Stimulated activated CD8-positive, alpha-beta memory T cell treated with anti-CD3 and anti-CD28 coated beads, Interleukin-15, amount 100 ng/mL, for 4 hours (primary cell): ENCODE measurements at places on chromosomes 7 and 10.

- no peak for DNase-seq
Measured at GRCh38 chr10:64080071-64080470, 558.9 kb downstream of the REEP3 start.

DNA sequence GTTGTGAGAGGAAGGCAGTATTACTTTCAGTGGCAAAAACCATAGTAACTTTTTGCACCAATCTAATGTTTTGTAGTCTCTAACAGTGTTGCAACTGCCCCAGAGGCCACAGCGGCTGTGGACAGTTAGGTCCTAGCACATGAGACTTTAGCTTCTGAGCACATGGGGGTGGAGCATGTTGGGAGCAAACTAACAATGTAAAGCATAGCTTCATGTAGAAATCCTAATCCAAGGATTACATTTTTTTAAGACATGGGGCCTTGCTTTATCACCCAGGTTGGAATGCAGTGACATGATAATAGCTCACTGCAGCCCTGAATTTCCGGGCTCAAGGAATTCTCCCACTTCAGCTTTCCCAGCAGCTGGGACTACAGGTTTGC, 49.0 kb downstream of the LAMB1 start:
- no peak for DNase-seq

DNA sequence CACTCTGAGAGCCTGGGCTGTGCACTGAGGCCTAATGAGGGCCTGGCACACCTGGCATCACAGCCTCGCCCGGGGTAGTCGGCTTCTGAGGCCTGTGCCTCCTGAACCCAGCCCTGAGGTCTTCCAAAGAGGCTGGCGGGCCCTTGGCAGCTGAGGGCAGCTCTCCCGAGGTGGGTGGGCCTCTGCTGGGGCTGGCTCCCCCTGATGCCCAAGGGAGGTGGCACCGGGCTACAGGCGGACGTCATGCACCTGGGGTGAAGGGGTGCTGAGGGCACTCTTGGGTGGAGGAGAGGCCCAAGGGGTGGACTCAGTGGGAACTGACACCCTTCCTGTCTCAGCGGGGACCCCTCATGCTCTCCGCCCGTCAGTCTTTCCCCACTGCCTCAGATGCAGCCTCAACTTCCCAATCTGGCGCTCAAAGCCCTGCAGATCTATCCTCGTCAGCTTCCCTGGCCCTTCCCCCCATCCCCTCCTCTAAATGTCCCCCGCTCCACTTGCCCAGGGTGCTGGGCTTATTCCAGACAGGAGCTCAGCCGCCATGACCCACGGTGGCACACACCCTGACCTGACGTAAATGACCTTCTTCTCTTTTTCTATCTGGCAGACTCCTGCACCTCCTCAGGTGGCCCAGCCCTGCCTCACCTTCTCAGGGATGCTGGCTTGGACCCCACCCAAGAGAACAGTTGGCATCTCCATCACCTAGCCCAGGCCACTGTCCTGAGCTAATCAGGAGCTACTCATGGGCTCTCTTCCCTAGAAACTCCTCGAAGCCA, 38.2 kb downstream of the MYL10 start:
- DNase-seq = no peak

GRCh38 chr7:32158076-32158475, 87.9 kb upstream of the PDE1C start:
- no peak for DNase-seq

DNA sequence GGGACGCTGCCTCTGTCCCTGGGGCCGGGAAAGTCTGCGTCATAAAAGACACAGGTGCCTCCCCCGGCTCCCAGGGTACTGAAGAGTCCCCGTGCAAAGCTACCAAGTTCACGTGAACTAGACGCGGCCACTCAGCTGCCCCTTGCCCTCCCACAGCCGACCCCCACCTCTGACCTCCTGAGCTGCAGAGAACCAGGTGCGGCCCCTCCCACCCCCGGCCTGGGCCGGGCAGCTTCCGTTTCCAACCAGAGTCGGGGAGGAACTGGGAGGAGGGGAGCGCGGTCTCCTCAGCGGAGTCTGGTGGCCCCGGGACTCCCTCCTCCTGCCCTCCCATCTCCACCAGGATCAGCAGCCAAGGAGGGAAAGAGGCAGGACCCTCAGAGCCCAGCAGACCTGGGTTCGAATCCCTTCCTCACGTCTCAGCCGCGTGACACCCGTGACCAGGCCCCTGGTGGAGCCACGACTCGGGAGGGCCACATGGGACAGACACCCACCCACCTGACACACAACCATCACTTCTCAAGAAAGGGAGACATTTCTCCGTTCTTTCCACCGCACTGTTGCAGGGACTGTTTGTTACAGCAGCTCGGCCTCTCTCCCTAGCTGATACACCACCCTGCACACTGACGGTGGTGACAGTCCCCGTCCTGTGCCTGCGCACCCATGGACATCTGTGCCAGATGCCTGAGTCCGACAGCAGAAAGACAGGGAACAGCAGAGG, 37.4 kb upstream of the PDGFA start:
- DNase-seq = no peak

DNA sequence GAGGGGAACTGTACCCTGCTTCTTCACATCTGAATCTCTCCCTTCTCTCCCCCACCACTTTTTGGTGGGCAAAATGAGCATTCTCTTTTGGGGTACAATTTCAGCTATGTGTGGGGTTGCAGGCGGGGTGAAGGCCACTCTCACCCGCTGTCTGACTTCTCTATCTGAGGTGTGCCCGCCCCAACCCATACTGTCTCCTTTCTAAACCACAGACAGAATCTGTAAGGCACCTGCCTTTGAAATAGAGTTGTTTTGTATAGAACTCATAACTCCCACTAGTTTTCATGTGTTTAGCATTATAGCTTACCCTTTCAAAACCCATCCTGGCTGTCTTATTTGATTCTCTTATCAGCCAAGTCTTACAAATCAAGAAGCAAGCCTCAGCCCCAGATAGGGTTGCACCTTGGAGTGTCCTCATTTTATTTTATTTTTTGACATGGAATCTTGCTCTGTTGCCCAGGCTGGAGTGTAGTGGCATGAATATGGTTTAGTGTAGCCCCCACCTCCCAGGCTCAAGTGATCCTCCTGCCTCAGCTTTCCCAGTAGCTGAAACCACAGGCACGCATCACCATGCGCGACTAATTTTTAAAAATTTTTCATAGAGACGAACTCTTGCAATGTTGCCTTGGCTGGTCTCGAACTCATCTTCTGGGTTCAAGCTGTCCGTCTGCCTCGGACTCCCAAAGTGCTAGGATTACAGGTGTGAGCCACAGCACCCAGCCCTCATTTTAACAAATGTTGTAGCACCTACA, 11.9 kb downstream of the TSPAN14 start:
- DNase-seq = no peak

DNA sequence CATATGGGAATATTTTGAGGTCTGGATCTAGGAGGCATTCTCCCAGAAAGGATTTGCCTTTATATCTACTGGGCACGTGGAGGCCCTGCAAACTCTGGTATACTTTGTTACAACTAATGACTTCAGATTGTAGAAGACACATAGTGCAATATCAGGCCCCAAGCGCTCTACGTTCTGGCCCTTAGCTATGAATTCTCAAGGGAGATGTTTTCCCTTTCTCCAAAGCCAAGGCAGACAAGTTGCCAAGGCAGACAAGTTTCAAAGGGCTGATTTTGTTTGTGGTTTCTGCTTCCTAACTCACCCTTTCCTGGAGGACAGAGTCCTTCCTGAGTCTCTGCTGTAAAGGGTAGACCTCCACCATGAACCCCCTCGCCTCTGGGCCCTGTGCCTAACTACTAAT, 99.4 kb upstream of the CTTNBP2 start:
- no peak for DNase-seq

GRCh38 chr7:73774923-73775322, 4.9 kb upstream of the CLDN3 start:
- DNase-seq = no peak

- peak; percentile 32 for DNase-seq
Measured at GRCh38 chr10:110354322-110354766, 49.6 kb upstream of the SMNDC1 start.

- no peak for DNase-seq
Measured at GRCh38 chr7:218316-218715, 25.9 kb downstream of the FAM20C start.

- DNase-seq = no peak
Measured at GRCh38 chr10:112383325-112383724, 9.4 kb downstream of the ACSL5 start.

DNA sequence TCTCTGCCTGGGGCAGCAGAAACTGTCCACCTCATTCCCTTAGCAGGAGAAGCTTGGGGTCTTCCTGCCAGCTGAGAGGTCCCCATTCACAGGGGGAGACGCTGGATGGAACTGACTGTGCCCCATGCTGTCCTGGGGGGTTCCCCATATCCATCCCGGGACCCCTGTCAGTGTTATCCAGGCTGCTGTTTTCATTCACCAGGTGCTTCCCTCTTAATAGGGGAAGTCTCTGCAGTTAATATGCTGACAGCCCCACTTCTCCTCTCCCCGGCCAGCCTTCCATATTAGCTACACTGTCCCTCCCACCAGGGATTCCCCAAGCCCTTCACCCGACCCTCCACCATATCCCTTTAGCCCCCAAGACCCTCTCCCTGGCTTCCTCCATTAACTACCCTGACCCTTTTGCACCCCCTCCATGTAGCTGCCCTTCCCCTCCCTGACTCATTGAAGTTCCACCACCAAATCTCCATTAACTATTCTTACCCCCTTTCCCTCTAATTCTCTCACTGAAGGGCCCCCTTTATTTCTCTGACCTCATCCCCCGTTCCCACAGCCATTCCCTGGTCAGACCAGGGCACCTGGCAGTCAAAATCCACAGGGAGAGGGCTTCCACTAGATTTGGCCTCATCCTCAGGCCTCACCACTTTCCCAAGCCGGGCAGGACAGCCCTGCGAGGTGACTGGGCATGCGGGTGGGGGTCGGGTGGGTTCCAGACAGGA, 92.0 kb upstream of the PAX2 start:
- no peak for DNase-seq

- DNase-seq = no peak
Measured at GRCh38 chr10:10684972-10685371, 332.7 kb upstream of the CELF2 start.

DNA sequence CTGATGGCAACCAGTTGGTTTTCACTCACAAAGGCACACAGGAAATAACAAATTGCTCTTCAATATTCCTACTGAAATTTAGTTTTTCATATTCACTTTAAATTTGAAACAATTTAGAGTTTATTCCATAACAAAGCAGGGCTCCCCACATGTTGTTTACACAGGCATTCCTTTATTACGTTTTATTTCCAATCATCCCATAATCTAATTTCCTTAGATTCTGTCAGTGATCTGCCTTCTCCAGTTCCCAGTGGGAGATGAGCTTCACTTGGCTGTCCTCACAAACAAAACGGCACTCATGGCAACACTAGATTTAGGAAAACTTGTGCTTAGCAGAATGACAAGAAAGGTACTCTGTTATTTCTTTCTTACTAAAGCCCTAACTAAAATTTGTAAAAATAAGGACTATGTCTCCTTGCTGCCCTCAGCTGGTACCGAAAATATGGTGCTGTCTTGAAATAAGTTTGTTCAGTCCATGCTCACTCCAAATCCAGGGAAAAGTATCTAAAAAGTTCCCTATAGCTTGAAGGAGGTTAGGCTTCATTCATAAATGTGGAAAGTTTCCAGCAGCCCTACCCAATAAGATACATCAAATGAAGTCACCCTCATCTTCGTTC, 23.0 kb downstream of the PHYH start:
- no peak for DNase-seq

- DNase-seq = no peak
Measured at GRCh38 chr10:122140941-122141623, 130.0 kb upstream of the BTBD16 start.

GRCh38 chr10:55273946-55274345, 472.9 kb upstream of the PCDH15 start:
- no peak for DNase-seq

- DNase-seq = peak; percentile 92
Measured at GRCh38 chr10:71773221-71773971, at the start of gene VSIR. TSS of gene VSIR (minus strand) at chr10:71773520. CDS start at chr10:71773439, 81 bp downstream.

- no peak for DNase-seq
Measured at GRCh38 chr10:63396133-63396761, 69.5 kb downstream of the JMJD1C start.

- DNase-seq = peak; percentile 51
Measured at GRCh38 chr10:80444646-80445319, 9.3 kb upstream of the TSPAN14 start.

DNA sequence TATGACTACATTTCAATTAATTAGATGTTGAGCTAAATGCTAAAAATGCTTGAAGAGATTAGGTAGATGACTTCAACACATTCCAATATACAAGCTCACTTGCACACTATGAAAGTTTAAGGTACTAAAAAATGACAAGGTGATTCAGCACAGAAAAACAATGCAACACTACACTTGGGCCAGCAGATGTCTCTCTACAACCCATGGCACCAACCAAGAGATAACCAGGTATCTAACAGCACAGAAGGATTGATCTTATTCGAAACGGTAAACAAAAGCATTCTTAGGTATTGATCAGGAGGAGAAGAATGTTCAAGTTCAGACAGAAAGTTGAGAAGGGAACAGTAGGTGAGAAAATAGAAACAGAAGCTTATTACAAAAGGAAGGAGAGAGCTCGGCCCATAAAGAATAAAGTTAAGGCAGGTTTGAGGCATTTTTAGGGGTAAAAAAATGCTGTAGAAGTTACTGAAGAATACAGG, 248.2 kb upstream of the KLF14 start:
- no peak for DNase-seq

- no peak for DNase-seq
Measured at GRCh38 chr10:57963546-57963945, 304.1 kb downstream of the IPMK start.

GRCh38 chr7:91710881-91711280, 169.6 kb downstream of the MTERF1 start:
- no peak for DNase-seq

- DNase-seq = no peak
Measured at GRCh38 chr10:92544296-92544695, 29.6 kb downstream of the IDE start.

GRCh38 chr10:132873395-132873794, 69.0 kb downstream of the CFAP46 start:
- no peak for DNase-seq

DNA sequence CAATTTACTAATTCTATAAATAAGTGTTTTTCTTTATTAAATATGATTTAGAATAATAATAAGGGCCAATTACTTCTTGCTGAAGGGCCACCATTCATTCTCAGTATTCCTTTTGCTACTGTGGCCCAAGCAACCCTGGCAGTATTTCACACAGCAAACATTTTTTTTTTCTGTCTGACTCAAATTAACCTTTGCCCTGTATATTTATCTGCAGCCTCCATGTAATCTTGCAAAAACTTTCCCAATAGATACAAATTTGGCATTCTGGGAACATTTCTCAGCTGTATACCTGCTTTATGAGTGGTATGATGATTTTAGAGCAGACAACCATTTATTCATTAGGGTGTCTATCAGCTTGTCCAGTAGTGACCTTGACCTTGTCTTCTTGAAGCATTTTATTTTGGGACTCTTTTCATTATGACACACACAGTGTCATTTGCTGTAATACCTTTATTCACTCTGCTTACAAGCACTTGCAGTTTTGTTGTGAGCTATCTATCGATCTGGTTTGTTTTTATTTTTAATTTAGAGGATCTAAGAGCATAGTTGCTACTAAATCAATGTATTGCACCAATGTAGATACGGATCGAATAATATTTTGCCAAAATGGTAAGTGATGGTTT, 159.7 kb upstream of the PLXDC2 start:
- DNase-seq = no peak
